ENCODE measurements at places on chromosomes 13 and 19.

GRCh38 chr19:49746206-49746958 lies 16.7 kb downstream of the TSKS start:
- DNase-seq: peak; percentile 70

GRCh38 chr19:16688084-16688483 lies 27.1 kb downstream of the TMEM38A start:
- no peak for DNase-seq

- DNase-seq: no peak
Measured at GRCh38 chr19:5498830-5499550, 43.8 kb downstream of the ZNRF4 start.

- DNase-seq: no peak
Measured at GRCh38 chr13:73480779-73481559, 422.2 kb downstream of the KLF5 start.
